ENCODE measurements at places on chromosomes 7 and 10.

- no peak for DNase-seq
Measured at GRCh38 chr10:47285381-47286115, 14.4 kb upstream of the GDF10 start.

DNA sequence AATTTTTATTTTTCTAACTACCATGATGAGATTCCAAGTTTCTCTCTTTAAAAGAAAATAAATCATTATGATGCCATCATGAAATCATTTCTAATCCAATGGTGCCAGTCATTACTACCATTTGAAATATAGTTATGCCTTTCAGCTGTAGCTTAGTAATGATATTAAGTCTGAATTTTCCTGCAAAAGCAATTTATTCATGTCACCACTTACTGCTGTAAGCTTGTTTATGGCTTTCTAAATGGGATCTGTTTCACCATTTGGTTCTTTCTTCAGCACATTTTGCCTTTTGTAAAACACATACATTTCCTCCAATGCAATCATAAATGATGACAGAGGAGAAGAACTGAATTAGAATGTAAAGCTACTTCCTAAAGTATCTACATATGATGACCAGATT lies 130.5 kb downstream of the SEM1 start:
- DNase-seq: no peak

DNA sequence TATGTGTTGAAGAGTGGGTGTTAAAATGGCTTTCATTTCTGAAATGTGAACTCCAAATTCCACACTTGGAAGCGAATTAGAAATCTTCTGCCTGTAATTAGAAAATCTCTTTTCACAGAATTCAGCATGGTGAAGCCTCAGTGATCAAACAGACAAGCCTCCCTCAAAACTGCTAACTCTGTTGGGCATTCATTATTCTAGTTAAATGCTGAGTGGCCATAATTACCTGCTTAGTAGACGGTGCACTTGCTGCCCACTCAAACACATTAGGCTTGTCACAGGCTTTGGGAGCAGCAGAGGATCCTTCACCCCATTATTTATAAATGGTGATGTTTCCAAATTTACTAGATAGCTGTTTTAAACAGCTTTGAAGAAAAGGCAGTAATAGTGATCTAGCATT lies 177.2 kb upstream of the PCLO start:
- no peak for DNase-seq

GRCh38 chr10:3067859-3068179 lies 471 bp downstream of the PFKP start:
- no peak for DNase-seq

DNA sequence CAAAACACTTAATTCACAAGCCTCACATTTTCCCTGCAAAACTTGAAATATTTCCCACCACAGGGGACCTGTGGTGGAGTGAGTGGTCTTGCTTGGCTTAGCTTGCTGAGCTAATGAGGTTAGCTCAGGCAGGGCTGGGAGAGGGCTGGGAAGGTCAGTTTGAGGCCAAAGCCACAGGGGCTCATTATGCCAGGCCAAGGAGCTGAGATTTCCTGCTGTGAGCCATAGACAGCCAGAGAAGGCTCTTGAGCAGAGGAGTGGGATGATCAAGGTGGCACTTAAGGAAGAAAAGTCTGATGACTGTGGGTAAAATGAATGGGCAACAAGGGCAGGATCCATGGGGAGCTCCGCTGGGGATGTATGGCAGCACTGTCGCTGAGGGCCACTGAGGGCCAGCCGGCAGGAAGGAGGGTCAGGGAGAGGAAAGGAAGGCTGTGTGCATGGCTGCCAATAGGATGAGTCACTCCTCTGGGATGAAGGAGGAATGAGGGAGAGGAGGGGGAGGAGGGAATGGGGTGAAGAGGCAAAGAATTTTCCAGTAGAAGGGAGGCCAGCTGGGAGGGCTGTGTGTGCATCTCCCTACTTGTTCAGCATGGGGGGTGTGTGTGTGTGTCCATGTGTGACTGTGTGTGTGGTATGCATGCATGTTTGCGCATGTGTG lies 18.7 kb upstream of the ZNF488 start:
- no peak for DNase-seq

GRCh38 chr10:43852149-43852548 lies 203.5 kb upstream of the ZNF32 start:
- DNase-seq: no peak

DNA sequence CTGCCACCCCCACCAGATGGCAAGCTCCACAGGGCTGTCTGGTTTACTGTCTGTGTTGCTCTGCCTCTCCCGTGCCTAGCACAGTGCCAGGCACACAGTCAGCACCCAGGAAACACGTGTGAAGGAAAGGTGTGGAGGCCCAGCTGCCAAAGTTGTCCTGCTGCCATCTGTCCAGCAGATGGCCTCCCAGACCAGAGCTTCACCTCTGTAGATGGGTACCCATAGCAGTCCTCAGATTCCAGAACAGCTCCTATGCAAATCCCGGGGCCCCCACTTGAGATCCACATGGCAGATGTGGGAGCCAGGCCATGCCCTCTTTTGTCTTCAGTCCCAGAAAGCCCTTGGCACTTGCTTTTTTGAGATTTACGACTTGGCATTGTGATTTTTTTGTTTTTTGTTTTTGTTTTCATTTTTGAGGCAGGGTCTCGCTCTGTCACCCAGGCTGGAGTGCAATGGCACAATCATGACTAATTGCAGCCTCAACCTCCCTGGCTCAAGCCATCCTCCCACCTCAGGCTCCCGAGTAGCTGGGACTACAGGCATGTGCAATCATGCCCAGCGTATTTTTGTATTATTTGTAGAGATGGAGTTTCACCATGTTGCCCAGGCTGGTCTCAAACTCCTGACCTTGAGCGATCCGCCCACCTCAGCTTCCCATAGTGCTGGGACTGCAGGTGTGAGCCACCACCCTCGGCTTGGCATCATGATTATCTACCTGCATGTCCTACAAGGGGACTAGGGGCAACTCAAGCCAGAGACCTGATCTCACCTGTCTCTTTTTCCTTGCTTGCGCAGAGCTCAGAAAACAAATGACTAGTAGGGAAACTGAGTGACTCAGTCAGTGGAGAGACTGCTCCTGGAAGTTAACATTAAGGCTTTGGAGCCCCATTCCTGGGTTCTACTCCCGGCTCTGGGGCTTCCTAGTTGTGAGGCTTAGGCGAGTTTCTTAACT lies 16.9 kb upstream of the PALD1 start:
- no peak for DNase-seq

GRCh38 chr10:2978111-2978510 lies 89.2 kb upstream of the PFKP start:
- no peak for DNase-seq

DNA sequence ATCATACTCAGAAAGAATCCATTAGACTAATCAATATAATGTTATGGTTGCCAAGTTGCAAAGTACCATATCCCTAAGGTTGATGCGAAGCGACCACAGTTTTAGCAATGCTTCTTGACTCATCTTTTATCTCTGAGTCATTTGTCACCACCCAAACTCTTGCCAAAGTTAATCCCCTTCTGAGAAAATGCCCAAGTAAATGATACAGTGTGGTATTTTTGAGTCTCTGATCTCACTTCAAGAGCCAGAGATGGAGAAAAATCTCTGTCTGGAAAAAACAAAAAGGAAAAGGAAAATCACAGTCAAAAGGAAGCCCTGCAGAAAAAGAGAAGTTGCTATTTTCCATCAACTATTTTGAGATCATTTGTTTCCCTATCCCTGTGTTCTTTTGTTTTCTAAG lies 26.7 kb upstream of the OTUD1 start:
- DNase-seq: no peak

GRCh38 chr10:23053036-23053435 lies 42.3 kb upstream of the MSRB2 start:
- no peak for DNase-seq

- DNase-seq: no peak
Measured at GRCh38 chr7:151010307-151011096, 13.8 kb downstream of the ATG9B start.

GRCh38 chr10:129850316-129850715 lies 113.8 kb downstream of the EBF3 start:
- no peak for DNase-seq

DNA sequence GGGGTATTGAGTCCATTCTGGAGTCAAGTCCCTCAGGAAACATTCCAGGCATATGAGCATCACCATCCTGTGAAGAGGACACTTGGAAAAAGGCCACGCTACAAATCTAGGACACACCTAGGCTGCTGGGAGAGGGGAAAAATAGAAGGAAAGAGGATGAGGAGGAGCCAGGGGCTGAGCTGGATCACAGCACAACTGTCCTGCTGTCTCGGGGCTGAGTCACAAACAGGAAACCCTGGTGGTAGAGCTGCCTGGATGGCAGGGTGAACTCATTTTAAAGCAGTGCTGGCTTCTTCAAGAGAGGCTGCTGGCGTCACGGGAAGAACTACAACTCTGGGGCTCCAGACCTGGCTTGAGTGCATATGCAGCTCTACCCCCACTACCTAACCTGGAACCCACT lies 151.5 kb downstream of the RNF216 start:
- DNase-seq: no peak

DNA sequence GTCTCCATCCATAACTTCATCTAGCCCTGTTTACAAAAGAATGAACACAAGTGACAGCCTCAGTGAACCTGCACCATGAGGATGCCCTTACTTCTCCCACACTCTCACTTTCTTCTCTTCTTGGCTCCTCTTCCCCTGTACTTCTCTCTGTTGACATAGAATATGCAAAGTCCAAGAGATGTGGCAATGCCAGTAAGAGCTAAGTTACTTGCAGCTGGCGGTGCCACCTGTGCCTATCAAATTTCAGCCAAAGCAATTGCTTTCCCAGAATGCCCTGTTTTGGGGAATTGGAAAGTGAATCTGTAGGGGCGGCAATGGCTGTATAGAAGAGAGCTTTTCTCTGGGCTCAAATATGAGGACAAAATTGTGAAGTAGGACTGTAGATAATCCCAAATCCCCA lies 557.8 kb downstream of the AUTS2 start:
- no peak for DNase-seq

- DNase-seq: no peak
Measured at GRCh38 chr10:34771106-34771505, 44.0 kb downstream of the PARD3 start.

DNA sequence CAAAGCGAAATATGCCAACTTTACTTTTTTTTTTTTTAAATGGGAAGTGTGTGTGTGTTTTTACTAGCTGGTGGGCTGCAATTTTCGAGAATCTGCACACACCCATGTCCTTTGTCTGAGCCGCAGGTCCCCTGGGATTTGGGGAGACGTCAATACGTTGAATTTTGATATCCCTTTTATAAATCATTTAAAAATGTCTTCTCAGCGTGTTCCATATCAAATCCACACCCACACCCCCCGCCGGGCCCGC lies 404 bp upstream of the FMC1 start:
- no peak for DNase-seq

- DNase-seq: no peak
Measured at GRCh38 chr7:79666472-79666871, 213.0 kb upstream of the MAGI2 start.

GRCh38 chr10:95794195-95794594 lies 38.2 kb downstream of the ENTPD1 start:
- no peak for DNase-seq

DNA sequence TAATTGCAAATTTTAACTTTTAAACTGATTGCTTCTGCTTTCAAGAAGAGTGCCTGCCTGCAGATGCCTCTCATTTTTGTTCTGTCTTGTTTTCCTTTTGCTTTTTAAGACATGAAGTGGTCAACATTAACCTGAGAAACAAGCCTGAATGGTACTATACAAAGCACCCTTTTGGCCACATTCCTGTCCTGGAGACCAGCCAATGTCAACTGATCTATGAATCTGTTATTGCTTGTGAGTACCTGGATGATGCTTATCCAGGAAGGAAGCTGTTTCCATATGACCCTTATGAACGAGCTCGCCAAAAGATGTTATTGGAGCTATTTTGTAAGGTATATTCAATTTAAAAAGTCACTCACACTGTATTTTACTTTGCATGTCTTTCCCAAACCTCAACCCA lies 8.8 kb downstream of the GSTO2 start:
- DNase-seq: no peak

GRCh38 chr7:159034394-159034793 lies 110.3 kb downstream of the VIPR2 start:
- no peak for DNase-seq

GRCh38 chr10:85926986-85927385 lies 439.6 kb downstream of the GRID1 start:
- no peak for DNase-seq

- DNase-seq: no peak
Measured at GRCh38 chr7:75575488-75576121, 83.5 kb downstream of the SPDYE5 start.

DNA sequence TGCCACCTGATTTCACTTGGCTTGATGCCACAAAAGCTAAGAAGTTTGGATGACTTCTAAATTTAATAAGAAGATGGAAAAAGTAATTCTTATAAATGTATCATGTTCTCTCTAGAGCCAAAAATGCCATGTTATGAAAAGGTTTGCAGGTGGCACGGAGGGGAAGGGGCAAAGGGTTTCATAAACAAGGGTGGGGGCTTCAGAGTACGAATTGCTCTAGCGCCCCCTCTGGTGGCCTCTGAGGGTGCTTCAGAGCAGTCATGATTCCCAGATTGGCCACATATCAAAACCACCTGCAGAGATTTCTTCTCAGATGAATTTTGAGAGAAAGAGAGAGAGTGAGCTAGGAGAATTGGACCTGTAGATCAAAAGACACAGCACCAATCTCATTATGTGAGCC lies 208.6 kb upstream of the YAE1 start:
- DNase-seq: no peak

DNA sequence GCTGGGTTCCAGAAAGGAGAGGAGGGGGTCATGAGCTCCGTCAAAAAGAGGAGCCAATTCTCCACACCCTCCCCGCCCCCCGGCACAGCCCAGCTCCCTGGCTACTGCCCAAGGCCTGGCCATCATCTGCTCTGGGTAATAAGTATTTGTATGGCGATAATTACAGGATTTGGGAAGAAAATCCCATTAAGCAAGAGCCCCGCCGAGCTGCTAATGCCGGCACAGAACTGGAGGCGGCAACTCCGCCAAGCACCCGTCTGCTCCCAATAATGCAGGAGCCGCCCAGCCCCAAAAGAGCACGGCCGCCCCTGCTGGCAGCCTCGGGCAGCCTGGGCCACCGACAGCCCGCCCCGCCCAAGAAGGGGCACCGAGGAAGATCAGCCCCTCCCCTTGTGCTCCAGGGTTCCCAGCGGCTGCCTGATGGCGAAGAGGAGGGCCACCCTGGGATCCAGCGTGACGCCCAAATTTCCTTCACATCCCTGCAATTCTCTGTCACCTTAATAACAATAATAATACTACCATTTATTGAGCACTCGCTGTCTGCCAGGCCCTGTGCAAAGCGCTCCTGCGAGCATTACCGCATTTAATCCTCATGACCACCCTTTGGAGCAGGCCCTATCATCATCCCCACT lies 5.9 kb downstream of the SLIT1 start:
- no peak for DNase-seq

DNA sequence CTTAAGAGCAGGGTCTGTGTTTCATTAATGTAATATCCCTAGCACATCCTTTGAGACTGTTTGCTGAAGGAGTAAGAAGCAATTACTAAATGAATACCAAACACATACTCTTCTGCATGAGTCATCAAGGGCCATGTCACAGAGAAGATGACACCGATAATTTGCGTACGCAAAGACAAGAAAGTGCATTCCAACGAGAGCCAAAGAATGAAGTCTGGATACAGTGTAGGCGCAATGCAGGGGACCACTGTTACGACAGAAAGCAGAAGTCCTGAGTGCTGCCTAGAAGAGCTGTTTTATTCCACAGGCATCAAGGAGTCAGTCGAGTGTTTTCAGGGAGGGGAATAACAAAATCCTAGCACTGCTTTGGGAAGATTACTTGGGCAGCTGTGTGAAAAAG lies 62.7 kb downstream of the VPS41 start:
- no peak for DNase-seq

GRCh38 chr10:103192451-103193106 lies 493 bp downstream of the NT5C2 start:
- peak; percentile 36 for DNase-seq

Data from activated T-helper 9 cell treated with anti-CD3 and anti-CD28 coated beads, Interleukin-2, amount 50 U/mL, for 16 hours (primary cell).